Fibroblast of skin of abdomen (primary cell): ENCODE measurements at places on chromosomes 16 and 17.

GRCh38 chr16:72946474-72947194 lies 101.3 kb downstream of the ZFHX3 start:
- no peak for DNase-seq

DNA sequence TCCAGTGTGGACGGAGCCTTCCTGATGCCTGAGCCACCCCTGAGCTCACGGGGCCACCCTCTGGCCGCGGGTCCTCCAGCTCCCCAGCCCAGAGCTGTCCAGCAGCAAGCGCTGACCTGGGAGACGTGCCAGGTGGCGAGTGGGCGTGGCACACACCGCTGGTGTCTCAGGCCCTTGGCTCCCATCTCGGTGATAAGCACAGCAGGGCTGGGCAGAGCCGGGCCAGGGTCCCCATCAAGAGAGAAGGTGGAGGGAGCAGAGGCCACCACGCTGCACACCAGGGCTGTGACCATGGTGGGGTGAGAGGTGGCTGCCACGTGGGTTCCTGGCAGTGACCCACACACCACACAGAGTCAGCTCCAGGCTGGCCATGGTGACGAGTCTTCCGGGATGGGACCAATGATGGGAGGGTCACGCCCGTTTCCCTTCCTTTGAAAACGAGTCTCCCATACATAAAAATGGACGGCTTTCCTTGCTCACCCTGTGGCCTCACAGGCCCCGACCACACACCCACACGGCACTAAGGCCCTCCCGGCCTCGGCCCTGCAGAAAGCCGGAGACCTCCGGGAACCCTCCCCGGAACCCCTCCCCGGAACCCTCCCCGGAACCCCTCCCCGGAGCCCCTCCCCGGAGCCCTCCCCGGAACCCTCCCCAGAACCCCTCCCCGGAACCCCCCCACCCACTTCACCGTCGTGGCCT lies 16.8 kb downstream of the UTS2R start:
- DNase-seq, result no peak

- DNase-seq, result no peak
These were observed 864 bp upstream of the CTCF start for GRCh38 chr16:67561501-67561823.

- DNase-seq, result no peak
These were observed 107.4 kb upstream of the CRHR1 start for GRCh38 chr17:45676695-45677094.

DNA sequence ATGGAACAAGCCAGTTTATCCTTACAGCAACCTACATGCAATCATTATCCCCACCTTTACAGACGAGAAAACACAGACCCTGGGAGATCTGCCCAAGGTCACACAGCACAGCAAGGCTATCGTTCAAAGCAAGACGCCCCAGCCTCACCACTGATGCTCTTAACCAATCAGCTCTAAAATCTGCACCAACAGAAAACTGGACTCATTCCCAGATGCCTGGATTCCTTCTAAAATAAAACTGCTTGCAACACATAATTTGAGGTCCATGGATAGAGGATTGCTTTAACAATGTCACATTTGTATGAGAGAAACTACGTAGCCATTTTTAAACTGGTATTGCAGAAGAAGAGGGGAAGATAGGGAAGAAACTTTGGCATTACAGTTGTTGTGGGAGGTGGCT lies 6.8 kb downstream of the COTL1 start:
- DNase-seq, result peak; percentile 71

- peak; percentile 29 for DNase-seq
These were observed 96.5 kb downstream of the YPEL2 start for GRCh38 chr17:59427996-59428395.

- DNase-seq, result no peak
These were observed 21.3 kb upstream of the RPL38 start for GRCh38 chr17:74182041-74182723.

GRCh38 chr17:77830816-77831473 lies 127.6 kb upstream of the TNRC6C start:
- DNase-seq, result no peak
